Left colon (tissue), 2 donors: ENCODE measurements at places on chromosomes 3 and 15.

- DNase-seq = no peak
Observed at GRCh38 chr3:135056733-135057310, 261.8 kb downstream of the EPHB1 start.

- DNase-seq = no peak
Observed at GRCh38 chr15:70962084-70962483, 69.5 kb downstream of the LRRC49 start.

DNA sequence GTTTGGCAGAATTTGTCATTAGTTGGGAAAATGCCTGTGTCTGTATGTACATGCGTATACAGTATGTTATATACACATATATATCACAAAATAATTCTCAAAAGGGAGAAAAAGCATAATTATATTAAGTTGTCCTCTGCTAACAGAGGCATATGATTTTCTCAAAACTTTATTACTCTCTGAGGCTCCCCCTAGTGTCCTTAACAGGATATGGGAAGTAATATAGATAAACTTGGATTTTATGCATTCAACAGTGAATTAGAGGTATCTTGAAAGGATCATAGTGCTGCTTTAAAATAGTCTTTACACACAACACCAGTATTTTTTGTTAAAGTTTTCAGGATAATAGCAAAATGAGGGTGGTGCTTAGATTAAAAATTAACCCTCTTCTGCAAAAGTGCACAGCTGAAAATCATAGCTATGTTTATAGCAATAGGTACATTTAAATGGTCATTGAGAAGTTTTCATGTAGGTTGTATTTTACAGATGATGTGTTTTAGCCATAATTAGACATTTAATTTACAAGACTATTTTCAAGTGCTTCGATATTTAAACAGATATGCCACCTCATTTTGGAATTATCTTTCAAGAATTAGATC, 454.0 kb upstream of the ROBO2 start:
- DNase-seq = no peak

- no peak for DNase-seq
Observed at GRCh38 chr3:151282921-151283320, 4.6 kb upstream of the P2RY14 start.
